ENCODE measurements at places on chromosomes 7 and 10. TPM values are rescaled to one million over a fixed set of nuclear protein-coding genes. Genes with fewer than 3 reads are reported as not detected.

- no peak for DNase-seq
- peaks cover 16% of the 10 kb centered on the region for H3K4me1 ChIP-seq
- no peak overlapping the region for H3K4me3 ChIP-seq
- H3K27me3 ChIP-seq: no peaks in the 10 kb centered on the region
These were observed 65.6 kb upstream of the PDGFA start for GRCh38 chr7:585229-585711.

- no peaks in the 10 kb centered on the region for H3K27me3 ChIP-seq
- DNase-seq: no peak
- no peak overlapping the region for H3K4me3 ChIP-seq
- H3K36me3 ChIP-seq: no peaks in the 10 kb centered on the region
- no peak overlapping the region for H3K27ac ChIP-seq
These were observed 28.4 kb downstream of the ARHGAP22 start for GRCh38 chr10:48576501-48576900.

DNA sequence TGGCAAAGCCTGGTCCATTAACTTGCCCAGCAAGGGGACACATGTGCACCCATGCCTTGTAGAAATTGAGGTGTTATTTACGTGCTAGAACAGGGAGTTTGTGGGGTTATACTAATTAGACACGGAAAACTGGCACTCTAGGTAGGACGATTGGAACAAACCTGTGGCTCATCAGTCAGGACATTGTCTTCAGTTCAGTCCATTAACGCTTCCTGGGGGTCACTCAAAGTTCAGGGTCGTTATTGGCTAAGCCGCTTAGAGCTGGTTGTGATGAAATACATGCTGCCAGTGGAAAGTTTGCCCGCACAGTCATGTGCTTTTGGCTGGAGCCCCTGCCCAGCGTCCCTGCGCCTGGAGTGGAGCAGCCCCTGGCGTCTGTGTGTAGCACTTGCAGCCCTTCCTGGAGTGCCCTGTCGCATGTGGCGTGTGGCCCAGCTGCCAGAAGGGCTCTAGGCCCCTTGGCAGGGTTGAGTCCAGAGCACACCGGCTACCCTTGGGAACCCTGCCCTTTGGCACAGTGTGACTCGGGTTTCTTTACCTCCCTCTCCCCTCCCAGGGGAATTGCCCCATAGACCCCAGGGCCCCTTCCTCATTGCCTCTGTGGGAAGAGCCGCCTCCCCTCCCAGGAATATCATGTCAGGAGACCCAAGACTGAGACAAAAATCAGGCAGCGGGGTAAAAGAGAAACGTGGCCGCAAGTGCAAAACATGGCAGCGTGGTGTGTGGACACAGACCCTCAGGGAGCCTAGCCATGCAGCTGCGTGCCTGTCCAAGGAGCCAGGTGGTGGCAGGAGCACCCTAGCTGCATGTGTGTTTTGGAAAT, 9.8 kb downstream of the ZNF775 start:
- no peak overlapping the region for H3K4me3 ChIP-seq
- no peaks in the 10 kb centered on the region for H3K27me3 ChIP-seq
- peaks cover 45% of the 10 kb centered on the region for H3K4me1 ChIP-seq
- peak overlapping the region; percentile 69 for H3K27ac ChIP-seq

DNA sequence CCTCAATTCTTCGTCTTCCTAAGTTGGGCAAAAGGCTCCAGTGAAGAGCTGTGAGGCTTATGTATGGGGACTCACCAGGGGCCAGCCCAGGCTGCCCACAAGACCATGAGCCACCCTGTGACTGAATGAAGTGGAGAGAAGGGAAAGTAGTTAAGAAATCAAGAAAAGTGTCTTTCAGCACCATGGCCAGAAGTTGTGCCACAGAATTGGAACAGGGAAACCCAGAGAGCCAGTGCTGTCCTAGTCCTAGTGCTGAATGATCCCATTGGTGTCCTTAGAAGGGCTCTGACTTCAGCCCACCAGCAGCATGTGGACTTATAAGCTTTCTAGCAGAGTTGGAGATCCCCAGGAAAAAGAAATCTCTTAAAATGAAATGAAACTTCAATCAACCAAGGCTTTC, 37.0 kb upstream of the CCSER2 start:
- peaks cover 3% of the 10 kb centered on the region for H3K4me1 ChIP-seq
- no peaks in the 10 kb centered on the region for H3K27me3 ChIP-seq
- no peak overlapping the region for H3K27ac ChIP-seq
- no peaks in the 10 kb centered on the region for H3K36me3 ChIP-seq

- H3K27ac ChIP-seq: no peak overlapping the region
- DNase-seq: no peak
- H3K36me3 ChIP-seq: no peaks in the 10 kb centered on the region
- no peaks in the 10 kb centered on the region for H3K27me3 ChIP-seq
- no peaks in the 10 kb centered on the region for H3K4me1 ChIP-seq
- no peak overlapping the region for H3K4me3 ChIP-seq
These were observed 189.9 kb upstream of the LYZL1 start for GRCh38 chr10:29099001-29099400.

DNA sequence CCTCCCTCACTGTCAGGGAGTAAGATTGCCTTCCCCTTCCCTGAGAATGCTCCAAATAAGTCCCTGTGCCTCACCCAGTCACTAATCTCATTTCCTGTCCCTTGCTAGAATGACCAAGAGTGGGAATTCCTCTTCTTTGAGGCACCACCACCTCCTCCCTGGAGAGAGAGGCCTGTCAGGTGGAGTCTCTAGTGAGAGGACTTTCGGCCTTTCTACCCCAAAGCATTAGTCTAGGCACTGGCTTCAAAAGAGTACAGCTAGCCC, 145.0 kb downstream of the PTPN20 start:
- H3K4me3 ChIP-seq: no peak overlapping the region
- DNase-seq: no peak
- H3K4me1 ChIP-seq: no peaks in the 10 kb centered on the region
- H3K27me3 ChIP-seq: no peaks in the 10 kb centered on the region
- no peaks in the 10 kb centered on the region for H3K36me3 ChIP-seq

- DNase-seq: no peak
- peaks cover 35% of the 10 kb centered on the region for H3K36me3 ChIP-seq
- H3K4me3 ChIP-seq: no peak overlapping the region
- no peaks in the 10 kb centered on the region for H3K4me1 ChIP-seq
These were observed 10.6 kb downstream of the LSM8 start for GRCh38 chr7:118194571-118194970.

DNA sequence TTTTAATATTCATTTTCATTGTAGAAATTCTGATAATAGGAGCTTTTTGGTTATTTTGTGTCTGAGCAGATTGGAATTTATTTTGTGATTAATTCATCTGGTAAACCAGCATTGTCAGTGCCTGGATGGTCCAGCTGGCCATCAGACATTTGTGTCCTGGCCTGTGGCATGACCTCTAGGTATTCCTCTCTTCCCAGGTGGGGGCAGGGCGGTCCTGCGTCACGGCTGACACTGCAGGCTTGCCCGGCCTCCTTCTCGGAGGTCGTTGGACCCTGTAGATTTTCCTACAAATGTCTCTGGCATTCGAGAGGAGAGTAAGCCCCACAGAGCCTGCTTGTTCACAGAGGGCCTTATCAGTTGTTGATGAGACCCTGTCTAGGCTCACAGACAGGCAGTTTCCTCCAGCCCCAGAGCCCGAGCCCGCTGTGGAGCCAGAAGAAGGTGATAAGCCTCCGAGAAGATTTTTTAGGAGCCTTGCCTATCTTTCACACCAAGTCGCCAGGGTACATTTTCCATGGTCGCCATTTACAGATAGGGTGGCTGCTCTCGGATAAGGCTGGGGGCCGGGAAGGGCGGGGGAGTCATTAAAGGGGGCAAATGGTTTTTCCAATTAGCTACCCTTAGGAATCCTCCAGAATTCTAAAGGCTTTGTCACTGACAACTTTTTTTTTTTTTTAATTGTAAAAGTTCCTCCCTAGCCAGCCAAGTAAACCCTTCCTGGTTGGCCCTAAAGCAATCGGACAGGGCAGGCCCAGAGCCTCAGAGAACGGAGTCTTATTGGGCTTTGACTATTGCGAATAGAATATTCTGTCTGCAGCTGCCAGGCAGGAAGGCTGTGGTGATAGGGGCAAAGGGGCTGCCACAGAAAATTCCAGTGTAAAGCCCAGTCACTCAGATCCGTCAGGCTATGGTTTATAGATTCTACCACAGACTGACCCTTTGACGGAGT, 78.1 kb upstream of the TBX20 start:
- H3K27ac ChIP-seq: no peak overlapping the region
- peak; percentile 91 for DNase-seq
- H3K4me3 ChIP-seq: no peak overlapping the region
- no peaks in the 10 kb centered on the region for H3K36me3 ChIP-seq

GRCh38 chr10:15897287-15897686, 37.0 kb upstream of the MINDY3 start:
- H3K27ac ChIP-seq: no peak overlapping the region
- H3K27me3 ChIP-seq: no peaks in the 10 kb centered on the region
- H3K36me3 ChIP-seq: no peaks in the 10 kb centered on the region
- no peaks in the 10 kb centered on the region for H3K4me1 ChIP-seq
- DNase-seq: no peak
- H3K4me3 ChIP-seq: no peak overlapping the region

- peak overlapping the region; percentile 100 for H3K27ac ChIP-seq
- H3K4me3 ChIP-seq: peak overlapping the region; percentile 74
- H3K4me1 ChIP-seq: peaks cover 64% of the 10 kb centered on the region
- H3K36me3 ChIP-seq: peaks cover 4% of the 10 kb centered on the region
- DNase-seq: no peak
These were observed 1.2 kb downstream of the GRK5 start for GRCh38 chr10:119208553-119208940.

- no peak for DNase-seq
- H3K36me3 ChIP-seq: no peaks in the 10 kb centered on the region
- H3K4me3 ChIP-seq: no peak overlapping the region
- H3K27me3 ChIP-seq: no peaks in the 10 kb centered on the region
- H3K27ac ChIP-seq: no peak overlapping the region
These were observed 160.5 kb downstream of the WDR37 start for GRCh38 chr10:1216574-1217236.

GRCh38 chr10:3797750-3798149, 12.7 kb upstream of the KLF6 start:
- DNase-seq: no peak
- H3K4me1 ChIP-seq: no peaks in the 10 kb centered on the region
- no peaks in the 10 kb centered on the region for H3K36me3 ChIP-seq
- no peak overlapping the region for H3K4me3 ChIP-seq
- H3K27me3 ChIP-seq: no peaks in the 10 kb centered on the region
- no peak overlapping the region for H3K27ac ChIP-seq

DNA sequence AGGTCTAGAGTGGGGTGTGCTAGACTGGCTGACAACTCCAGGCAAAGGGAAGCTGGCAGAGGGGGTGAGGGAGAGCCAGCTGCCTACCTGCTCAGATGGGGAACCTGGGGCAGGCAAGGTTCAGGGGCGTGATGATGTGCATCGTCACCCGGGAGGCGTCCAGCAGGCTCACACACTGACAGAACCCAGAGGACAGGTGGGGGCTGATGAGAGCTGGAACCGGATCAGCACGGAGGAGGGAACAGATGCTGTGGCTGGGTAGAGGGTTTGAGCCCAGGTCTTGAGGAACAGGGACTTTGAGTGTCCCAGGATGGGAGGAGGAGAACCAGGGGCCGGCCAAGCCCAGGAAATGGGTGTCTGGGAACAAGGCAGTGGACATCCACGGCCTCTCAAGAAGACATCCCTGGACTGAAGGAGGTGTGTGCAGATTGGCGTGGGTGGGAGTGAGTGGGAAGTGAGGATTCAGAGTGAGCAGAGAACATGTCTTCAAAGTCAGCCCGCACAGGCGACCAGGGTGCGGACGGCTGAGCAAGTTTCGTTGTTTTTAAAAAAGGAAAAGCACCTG, 3.9 kb downstream of the RASGEF1A start:
- DNase-seq: peak; percentile 86
- no peak overlapping the region for H3K27ac ChIP-seq
- H3K4me3 ChIP-seq: no peak overlapping the region

- H3K27me3 ChIP-seq: no peaks in the 10 kb centered on the region
- no peaks in the 10 kb centered on the region for H3K4me1 ChIP-seq
- DNase-seq: no peak
- peaks cover 61% of the 10 kb centered on the region for H3K36me3 ChIP-seq
These were observed 37.3 kb downstream of the ACADSB start for GRCh38 chr10:123045961-123046731.

DNA sequence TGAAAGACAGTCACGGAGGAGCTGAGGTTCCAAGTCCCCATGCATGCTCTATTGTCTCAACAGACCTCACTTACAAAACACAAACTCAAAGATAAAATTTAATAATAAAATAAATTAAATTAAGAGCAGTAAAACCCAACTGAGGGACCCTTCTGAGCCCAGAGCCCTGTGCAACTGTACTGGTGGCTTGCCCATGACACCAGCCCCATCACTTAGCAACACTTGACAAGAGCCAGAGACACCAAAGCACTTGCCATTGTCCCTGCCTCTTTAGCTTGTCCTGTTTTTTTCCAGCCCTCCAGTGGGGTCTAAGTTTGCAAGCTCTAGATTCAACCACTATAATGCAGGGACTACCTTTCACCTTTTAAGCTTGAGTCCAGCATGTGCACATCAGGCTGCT, 117.9 kb downstream of the JCAD start:
- no peaks in the 10 kb centered on the region for H3K27me3 ChIP-seq
- H3K4me3 ChIP-seq: no peak overlapping the region
- no peak overlapping the region for H3K27ac ChIP-seq
- H3K4me1 ChIP-seq: peaks cover 7% of the 10 kb centered on the region

GRCh38 chr10:3273966-3274365, 101.4 kb upstream of the PITRM1 start:
- H3K4me3 ChIP-seq: no peak overlapping the region
- no peaks in the 10 kb centered on the region for H3K27me3 ChIP-seq
- no peak overlapping the region for H3K27ac ChIP-seq
- no peak for DNase-seq
- no peaks in the 10 kb centered on the region for H3K36me3 ChIP-seq

GRCh38 chr10:49275896-49276295, 23.1 kb upstream of the C10orf71 start:
- no peak for DNase-seq
- no peak overlapping the region for H3K27ac ChIP-seq
- H3K36me3 ChIP-seq: no peaks in the 10 kb centered on the region
- no peaks in the 10 kb centered on the region for H3K27me3 ChIP-seq
- peaks cover 16% of the 10 kb centered on the region for H3K4me1 ChIP-seq
- no peak overlapping the region for H3K4me3 ChIP-seq

Gene ADRB1
- 4.2 TPM for total RNA-seq

Gene FBXO24
- 0.83 TPM for total RNA-seq

Gene ARPC1B
- total RNA-seq: 148 TPM

Gene ZNF117
- total RNA-seq: 8.7 TPM

Gene ELN
- total RNA-seq: 337 TPM

Gene PDZD7
- total RNA-seq: 0.33 TPM

Gene OR9A2
- not detected for total RNA-seq

Gene PLAU
- total RNA-seq: 5.6 TPM

Gene MRLN
- not detected for total RNA-seq

Gene MACC1
- 0.17 TPM for total RNA-seq

Gene UBE2D4
- total RNA-seq: 26.5 TPM

Gene ANKRD30A
- not detected for total RNA-seq

Gene CH25H
- 83.3 TPM for total RNA-seq

Gene FAM25A
- not detected for total RNA-seq
